ENCODE measurements at places on chromosomes 5 and 9.

DNA sequence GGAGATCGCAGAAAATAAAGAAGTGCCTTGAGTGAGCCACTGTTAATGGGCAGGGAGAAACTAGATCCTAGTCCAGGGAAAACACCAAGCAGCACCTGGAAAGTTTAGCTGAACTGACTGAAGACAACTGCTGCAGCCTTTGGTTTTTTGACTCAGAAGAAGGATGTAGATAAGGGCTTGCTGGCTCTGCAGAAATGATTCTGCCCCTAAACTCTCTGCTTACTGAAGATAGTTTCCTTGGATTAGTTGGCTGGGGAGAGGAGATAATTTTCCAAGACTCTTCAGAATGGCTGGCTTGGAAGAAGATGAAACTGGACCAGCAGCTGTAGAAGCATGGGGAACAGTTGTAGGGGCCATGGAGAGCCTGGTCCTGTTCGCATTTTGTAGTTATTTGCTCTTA lies 471.8 kb downstream of the KDM4C start:
- DNase-seq: no peak

- DNase-seq: peak; percentile 29
Observed at GRCh38 chr5:56816546-56817081, 1.3 kb downstream of the MAP3K1 start.

DNA sequence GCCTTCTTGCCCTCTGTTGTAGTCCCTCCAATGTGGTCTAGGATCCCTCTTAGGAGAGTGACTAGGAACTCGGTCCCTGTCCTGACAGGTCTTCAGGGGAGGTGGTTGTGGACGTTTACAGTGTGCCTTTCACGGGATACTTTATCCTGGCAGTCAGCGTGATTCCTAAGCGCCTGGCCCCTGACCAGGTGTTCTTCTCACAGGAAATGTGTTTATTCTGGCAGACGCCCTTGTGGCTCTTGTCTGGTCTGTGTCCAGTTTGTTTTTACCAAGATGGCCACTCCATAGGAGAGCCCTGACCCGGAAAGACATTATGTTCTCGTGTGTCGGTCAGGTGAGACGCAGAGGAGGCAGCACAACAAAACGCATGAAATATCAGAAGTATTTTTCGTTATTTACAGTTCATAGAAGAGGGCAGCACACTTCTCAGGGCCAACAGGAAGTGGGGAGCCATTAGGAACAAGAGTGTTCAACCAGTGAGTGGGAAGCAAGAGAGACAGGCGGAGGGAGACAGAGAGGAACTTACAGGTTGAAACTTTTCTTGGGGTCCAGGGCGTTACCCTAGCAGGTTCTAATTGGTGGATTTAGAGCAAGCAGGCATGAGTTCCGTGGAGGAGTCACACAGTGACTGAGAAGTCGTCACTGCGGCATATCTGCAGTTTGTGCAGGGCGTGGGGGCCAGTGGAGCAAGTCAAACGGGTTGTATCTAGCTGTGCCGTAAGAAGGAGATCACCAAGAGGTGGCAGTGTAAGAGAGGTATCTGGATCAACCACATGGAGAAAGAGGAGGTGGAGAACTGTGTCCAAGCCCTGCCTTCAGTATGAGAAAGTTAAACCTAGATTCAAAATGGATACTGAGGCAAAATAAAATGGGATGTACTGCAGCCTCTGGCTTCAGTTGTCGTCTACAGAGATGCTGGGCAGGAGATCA lies 412.9 kb downstream of the ZSWIM6 start:
- no peak for DNase-seq

DNA sequence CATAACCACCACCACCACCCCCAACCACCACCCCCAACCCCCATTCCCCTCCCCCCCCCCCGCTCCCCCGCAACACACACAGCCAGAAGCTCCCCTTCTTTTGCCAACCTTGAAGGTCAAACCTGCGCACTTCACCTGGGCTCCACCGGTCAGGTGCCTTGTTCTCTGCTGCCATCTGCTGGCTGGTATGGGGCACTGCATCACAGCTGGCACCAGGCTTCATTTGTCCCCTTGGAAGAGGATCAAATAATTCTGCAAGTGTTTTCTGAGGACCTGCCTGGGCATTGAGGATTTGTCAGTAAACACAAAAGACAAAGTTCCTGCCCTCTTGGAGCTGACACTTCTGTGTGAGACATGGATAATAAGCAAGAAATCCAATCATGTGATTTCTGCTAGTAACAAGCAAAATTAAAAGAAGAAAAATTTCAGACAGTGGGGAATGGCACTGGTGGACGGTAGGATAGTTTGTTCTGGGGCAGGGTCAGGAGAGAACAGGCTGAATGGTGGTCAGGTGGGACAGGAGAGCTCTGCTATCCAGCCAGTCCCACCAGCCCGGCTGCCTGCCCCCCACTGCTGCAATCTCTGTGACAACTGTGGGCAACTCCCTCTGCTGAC lies 55.6 kb upstream of the LMX1B start:
- peak; percentile 90 for DNase-seq

- DNase-seq: no peak
Observed at GRCh38 chr9:77712533-77713130, 64.5 kb upstream of the GNA14 start.

- no peak for DNase-seq
Observed at GRCh38 chr5:168064933-168065622, 226.4 kb upstream of the WWC1 start.

- no peak for DNase-seq
Observed at GRCh38 chr5:179887095-179887494, 20.6 kb downstream of the TBC1D9B start.

DNA sequence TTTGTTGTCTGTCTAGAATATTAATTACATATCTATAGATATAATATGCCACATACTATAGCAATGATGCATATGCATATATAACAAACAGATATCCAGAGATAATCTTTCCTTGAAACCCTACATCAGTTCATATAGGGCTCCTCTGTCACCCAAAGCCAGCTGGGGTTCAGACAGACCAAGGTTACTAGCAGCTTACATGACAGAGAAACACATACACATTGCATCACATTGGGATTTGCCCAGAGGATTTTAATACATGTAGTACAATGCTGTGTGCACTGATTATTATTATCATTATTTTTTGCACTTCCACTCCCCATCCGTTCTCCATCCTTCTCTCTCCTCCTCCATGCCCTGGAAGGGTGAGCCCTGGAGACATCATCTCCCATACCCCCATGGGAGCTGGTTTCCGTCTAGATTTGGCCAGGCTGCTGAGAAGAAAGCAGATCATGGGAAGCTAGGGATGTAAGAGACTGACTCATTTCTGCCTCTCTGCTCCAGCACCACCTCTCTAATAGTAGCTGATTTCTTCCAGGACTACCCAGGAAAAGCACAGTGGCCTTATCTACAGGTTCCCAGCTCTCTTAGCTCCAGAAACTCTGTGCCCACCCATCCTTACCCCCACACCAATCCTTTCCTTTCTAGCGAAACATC lies 23.3 kb downstream of the FST start:
- no peak for DNase-seq

GRCh38 chr9:115694991-115695390 lies 458.6 kb upstream of the PAPPA start:
- DNase-seq: no peak

Data from spinal cord (tissue), 10 donors.